Activated B cell treated with CpG ODN at 0.5 μM for 24 hours (primary cell): ENCODE measurements at places on chromosomes 3 and 15. TPM values are rescaled to one million over a fixed set of nuclear protein-coding genes. Genes with fewer than 3 reads are reported as not detected.

- DNase-seq, result no peak
These were observed 213.4 kb upstream of the PEX5L start for GRCh38 chr3:180250172-180250571.

DNA sequence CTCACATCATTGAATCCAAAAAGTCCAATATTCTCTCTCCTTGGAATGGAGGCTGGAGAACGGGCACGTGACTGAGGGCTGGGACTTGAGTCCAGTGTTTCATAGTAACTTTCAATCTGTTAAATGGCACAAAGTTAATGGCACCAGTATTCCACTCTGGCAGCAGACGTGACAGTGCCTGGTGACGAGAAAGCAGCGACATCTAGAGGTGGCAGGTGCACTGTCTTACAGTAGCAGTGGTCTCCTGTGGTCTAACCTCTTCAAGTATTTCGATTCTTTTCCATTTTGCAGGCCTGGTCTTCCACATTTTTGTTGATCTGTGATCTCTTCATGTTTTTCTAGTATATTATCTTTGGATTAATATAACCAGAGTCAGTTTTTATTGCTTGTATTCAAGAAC lies 107.1 kb downstream of the OXSM start:
- DNase-seq, result no peak

GRCh38 chr3:127743351-127744252 lies 70.8 kb downstream of the ABTB1 start:
- no peak for DNase-seq

The EPHA6 gene
- total RNA-seq, result not detected in 2 replicates
